ENCODE measurements at places on chromosomes 12 and 14. TPM values are rescaled to one million over a fixed set of nuclear protein-coding genes. Genes with fewer than 3 reads are reported as not detected.

Gene TMEM132C
- not detected for total RNA-seq

Gene HOXC6
- under 0.01 TPM for total RNA-seq

Gene LAG3
- 0.15 TPM for total RNA-seq

Gene SERPINA9
- not detected for total RNA-seq

Gene GALNT8
- 0.29 TPM for total RNA-seq

Measured in smooth muscle cell of trachea (primary cell).